ENCODE measurements at places on chromosomes 1 and 21.

DNA sequence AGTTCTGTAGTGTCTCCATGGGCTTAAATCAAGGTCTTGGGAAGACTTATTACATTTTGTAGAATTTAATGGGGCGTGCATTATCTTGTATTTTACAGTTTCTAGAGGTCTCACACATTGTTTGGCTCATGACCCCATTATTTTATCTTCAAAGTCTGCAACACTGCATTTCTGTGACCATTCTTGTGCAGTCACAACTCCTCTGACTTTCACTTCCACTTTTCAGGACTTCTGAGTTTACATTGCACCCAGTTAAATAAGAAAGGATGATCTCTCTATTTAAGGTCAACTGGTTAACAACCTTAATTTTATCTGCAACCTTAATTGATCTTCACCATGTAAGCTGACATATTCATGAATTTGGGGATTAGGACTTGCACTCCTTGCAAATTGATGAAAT lies 1186.6 kb downstream of the MRPL39 start:
- no peak for DNase-seq

GRCh38 chr1:97271916-97272788 lies 550.6 kb downstream of the PTBP2 start:
- DNase-seq: no peak

- no peak for DNase-seq
Observed at GRCh38 chr1:89279011-89279466, 6.4 kb upstream of the GBP5 start.

- no peak for DNase-seq
Observed at GRCh38 chr1:11211925-11212587, 22.9 kb downstream of the ANGPTL7 start.

DNA sequence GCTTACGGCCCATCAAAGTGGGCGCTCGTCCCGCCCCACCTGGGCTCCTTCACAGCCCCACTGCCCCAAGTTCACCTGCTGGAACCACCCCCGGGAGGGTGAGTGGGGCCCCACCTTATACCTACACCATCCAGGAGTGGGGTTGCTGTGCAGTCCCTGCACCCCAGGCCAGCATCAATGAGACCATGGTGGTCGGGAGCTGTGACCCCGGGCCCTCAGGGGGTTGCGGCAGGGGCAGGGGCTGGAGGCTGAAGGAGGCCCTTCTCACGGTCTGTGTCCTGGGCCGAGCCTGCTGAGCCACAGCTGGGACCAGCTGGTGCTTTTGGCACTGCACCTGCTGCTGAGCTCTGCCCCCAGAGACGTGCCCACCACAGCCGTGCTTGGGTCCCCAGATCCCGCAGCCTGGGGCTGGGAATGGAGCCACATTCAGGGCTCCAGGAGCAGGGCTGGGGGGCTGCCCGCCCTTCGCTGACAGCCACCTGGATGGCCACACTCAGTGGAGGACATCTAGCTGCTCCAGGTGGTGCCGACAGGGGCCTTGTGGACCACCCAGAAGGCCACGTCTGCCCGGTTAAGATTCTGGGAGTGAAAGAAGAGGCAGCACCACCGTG lies 17.4 kb downstream of the ACTRT2 start:
- no peak for DNase-seq

DNA sequence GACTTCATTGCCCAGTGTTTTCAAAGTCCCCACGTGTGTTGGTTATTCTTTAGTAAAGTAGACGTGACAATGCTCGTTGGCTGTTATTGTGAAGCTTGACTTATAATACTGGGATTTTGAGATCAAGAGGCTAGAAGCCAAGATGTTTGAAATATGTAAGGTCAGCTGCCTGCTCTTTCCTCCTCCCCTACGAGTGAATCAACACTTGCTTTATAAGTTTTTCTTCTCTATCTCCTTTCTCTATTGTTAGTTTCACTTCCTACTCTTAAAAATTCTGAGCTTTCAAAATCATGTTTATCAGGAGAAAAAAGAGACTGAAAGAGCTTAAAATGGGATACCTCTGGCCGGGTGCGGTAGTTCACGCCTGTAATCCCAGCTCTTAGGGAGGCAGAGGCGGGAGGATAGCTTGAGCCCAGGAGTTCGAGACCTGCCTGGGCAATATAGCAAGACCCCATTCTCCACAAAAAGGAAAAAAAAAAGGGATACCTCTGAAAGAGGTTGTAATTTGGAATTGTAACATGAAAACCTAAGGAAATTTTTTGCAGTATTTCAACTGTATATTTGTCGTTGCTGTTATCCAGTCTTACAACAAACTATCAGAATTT lies 72.0 kb downstream of the EPB41 start:
- no peak for DNase-seq

- no peak for DNase-seq
Observed at GRCh38 chr1:91673613-91674012, 173.0 kb downstream of the CDC7 start.

- DNase-seq: no peak
Observed at GRCh38 chr21:27192281-27192949, 225.5 kb upstream of the ADAMTS5 start.

GRCh38 chr1:246681900-246682895 lies 42.0 kb upstream of the SCCPDH start:
- DNase-seq: no peak

DNA sequence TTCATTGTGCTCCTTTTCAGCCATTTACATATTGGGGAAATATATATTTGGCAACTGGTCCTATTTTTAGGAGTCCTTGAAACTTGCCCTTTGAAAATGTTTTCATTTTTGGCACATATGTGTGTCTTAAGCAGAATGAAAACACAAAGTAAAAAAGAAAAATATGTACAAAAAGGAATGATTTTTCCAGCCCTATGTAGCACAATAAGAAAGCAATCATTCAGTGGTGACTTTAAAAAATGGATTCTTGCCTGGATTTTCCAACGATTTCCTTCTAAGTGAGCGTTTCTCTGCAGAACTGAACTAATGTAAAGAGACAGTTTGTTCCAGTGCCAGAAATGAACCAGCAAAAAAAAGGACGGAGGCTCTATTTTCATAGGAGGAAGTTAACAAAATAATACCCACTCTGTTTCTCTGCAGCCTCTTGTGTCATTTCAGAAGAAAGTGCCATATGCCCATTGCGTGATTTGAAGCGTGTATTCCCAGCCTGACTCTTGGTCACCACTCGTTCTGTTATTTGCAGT lies 340.1 kb downstream of the SETD4 start:
- no peak for DNase-seq

DNA sequence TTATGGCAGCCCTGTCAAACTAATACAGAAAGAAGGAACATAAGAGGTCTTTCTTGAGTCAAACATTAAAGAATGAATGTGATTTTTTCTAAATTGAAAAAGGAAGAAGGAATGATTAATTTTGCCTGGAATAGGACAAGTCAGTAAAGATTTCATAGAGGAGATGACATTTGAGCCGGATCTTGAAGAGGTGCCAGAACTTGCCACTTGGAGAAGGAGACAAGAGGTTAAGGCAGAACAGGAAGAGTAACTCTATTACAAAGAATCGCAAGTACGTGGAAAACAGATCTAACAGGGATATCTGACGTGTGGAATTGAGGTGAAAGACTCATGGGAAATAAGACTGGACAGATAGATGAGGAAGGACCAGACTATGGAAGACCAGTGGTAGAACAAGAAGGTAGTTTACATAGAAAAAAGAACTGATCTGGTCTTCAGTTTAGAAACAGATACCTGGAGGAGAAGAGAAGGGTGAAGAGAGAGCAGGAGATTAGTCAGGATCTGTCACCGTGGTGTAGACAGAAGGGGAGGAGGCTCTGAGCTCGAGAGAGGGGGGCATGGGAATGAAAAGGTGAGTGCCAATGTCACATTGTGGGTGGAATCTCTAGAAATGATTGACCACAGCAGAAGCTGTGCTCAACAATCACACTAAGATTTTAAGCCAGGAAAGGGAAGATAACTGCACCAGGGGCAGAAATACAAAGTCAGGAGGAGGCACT lies 32.5 kb downstream of the RHOU start:
- DNase-seq: no peak

- DNase-seq: no peak
Observed at GRCh38 chr21:37642493-37642892, 273.8 kb downstream of the KCNJ6 start.

DNA sequence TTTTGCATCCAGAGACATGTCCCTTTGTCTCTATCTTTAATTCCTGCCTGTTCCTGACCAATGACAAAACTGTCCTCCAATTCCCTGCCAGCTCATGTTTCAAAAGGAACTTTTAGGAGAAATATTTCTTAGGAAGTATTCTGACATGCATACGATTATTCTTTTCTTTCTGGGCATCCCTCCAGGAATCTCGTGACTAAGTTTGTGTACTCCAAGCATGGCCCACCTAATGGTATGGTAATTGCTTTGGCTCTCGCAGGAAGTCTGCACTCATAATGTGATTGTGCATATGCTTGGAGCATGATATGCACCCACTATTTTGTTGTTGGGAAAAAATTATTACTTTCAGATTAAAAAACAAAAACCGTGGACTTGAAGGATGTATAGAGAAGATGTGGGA lies 256.4 kb downstream of the PRDM2 start:
- DNase-seq: no peak

DNA sequence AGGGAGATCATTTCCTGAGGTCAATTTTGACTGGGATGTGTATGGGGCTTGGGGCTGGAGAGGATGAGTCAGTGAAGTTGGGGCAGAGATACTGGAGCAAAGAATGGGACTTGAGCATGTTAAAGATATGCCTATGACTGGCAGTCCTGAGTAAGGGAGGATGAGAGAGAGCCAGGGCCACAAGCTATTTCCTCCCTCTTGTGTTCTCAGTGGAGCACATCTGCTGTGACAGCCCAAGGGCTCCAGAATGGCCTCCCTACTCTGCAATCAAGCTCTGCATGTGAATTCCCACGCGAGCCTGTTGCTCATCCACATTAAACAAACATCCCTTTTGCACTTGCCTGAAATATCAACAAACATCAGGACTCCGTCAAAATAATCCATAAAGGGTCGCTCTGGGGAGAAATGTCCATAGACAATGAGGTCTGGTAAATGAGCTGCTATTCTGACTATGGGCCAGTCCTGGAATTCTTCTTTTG lies 9.2 kb downstream of the ADCY10 start:
- peak; percentile 38 for DNase-seq

- no peak for DNase-seq
Observed at GRCh38 chr1:180101411-180101810, 53.3 kb upstream of the QSOX1 start.

DNA sequence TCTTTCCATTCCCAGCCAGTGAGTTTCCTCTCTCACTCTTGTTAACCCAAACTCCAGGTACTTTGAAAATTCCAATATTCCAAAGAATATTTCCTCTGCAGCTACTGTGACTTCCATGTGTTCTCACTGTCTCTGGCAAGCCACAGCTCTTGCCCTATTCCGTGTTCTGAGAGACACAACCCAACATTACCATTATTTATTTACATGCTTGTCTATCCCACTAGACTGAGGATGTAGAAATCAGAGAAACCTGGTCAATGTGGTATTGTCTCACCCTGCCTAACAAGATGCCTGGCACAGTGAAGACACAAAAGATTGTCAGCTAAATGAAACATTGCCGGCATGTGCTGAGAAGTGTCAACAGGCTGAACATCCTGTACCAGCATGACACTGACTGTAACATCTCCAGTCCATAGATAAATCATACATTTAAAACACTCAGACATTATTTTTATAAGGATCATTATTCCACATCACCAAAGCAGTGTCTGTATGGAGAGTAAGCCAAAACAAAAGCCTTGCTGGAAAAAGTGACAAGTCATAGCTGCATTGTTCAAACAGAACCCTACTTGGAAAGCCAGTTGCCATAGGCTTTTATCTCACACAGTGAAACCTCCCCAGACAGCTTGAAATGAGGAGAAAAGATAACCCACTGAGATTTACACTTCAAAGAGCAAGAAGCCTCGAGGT lies 72.3 kb downstream of the SIPA1L2 start:
- no peak for DNase-seq

DNA sequence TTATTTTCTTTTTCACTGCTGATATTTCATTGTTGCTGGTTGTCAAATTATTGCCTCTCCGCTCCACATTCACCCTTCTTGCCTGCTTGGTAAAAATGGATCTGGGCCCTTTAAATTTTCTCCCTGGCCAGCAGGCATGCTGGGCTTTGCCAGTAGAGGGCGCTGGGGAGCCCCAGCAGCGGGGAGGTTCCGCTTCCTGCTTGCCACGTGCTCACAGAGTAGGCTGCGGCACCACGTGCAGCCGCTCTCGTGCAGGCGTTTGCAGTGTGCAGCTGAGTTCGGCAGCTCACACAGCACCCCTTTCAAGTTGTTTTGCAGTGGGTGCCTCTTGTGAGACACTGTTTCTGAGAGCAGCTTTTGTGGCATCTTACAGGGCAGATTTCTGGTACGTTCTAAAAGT lies at the start of gene ACTL8:
Gene ACTL8, plus strand, starts transcription at position 214 of the 400 bp plus-strand sequence. CDS start 67,676 bp downstream, outside the sequence.
- DNase-seq: no peak

DNA sequence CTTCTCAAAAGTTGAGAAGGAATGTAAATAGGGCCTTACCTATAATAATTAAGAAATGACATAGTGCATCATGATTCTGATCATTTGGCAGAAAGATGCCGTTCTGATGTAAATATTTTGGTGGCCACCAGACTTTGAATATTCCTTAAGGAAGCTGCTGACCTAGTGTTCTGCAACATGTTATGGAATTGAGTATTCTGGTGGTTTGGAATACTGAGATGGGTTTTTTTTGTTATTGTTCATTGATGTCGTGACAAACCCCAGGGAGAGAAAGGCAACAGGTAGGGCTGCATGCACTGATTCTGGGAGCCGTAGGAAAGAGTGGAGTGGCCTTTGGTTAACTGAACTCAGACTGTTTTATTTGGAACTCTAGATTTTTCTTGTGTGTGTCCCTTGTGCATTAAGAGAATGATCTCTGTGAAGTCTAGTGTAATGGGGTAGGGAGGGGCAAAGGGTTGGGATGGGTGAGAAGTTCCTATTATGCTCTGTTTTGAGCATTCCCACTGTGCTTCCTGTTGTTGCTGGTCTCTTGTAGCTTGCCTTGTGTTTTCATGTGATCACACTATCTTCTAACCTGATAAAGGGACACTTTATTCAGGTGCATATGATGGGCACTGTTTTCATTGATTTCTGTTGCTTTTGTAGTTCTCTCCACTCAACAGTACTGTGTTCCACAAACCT lies 25.0 kb downstream of the ZBTB8B start:
- DNase-seq: no peak

- DNase-seq: no peak
Observed at GRCh38 chr1:20183616-20184271, 2.2 kb upstream of the UBXN10 start.

GRCh38 chr1:183100361-183100974 lies 77.2 kb downstream of the LAMC1 start:
- no peak for DNase-seq

GRCh38 chr1:44632598-44632997 lies 41.7 kb downstream of the TMEM53 start:
- DNase-seq: no peak

DNA sequence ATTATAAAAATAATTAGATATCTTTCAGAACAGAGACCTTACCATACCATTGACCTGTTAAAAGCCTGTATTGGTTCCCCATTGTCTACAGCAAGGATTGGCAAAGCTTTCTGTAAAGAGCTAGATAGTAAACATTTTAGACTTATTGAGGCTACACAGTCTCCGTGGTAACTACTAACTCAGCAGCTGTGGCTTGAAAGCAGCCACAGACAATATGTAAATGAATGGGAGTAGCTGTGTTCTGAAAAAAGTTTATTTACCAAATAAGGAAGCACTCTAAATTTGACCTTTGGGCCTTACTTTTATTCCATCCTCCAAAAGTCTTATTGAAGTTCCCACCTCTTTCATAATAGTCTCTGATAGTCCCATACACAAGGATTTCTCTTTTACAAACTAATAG lies 39.7 kb downstream of the NUP210L start:
- no peak for DNase-seq
